ENCODE measurements at places on chromosomes 13 and 19.

DNA sequence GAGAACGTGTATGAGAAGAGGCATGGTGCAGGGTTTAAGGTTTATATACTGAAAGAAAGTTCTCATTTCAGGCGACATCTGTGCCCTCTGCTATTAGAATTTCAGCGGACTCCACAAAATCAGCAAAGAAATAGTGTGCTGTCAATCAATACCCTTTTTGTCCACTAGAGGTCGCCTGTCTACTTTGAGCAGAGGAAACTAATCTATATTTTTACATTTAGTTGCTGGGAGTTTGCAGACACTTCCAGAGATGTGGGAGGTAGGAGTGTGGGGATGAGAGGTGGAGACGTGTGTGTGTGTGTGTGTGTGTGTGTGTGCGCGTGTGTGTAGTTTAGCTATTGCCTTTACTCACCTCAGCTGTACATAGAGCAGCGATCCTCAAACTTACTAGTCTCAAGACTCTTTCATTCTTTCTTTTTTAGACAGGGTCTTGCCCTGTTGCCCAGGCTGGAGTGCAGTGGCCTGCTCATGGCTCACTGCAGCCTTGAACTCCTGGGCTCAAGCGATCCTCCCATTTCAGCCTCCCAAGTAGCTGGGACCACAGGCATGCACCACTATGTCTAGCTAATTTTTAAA is 9.7 kb downstream of the INAFM1 start:
- DNase-seq = no peak

DNA sequence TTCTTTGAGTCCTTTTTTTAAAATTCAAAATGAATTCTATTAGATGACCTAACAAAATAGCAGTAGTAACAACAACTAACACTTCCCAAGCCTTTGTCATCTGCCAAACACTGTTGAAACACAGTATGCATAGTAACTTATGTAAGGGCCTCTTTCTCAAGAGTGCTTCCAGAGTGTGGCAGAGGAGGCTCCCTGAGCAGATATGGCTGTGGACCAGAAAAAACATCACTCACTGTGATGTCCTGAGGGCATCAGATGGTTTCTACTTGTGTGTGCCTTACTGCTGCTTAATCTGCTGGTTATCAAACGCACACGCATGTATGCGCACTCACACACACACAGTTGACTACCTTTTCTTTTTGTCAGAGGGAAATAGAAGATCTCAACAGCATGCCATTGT is 110.8 kb downstream of the DLEU7 start:
- DNase-seq = no peak

DNA sequence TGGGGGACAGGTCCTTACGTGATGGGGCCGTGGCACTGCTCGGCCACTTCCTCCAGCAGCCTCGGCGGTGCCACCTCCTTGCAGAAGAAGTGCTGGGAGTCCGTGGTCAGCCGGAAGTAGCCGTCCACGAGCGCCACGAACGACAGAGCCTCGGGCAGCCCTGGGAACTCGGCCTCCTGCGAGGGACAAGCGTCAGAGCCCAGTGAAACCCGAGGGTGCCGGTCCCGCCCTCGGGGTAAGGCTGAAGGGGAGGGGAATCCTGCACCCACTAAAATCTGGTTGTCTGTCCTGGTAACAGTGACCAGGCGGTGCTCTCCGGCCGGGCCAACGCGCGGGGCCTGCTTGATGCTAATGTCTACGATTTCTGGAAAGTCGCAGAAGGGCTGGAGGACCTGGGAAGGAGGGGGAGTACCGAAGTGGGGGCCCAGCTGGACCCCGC is 6.4 kb downstream of the JAK3 start:
- DNase-seq = no peak

GRCh38 chr13:42028113-42028799 is 20.2 kb upstream of the DGKH start:
- no peak for DNase-seq

DNA sequence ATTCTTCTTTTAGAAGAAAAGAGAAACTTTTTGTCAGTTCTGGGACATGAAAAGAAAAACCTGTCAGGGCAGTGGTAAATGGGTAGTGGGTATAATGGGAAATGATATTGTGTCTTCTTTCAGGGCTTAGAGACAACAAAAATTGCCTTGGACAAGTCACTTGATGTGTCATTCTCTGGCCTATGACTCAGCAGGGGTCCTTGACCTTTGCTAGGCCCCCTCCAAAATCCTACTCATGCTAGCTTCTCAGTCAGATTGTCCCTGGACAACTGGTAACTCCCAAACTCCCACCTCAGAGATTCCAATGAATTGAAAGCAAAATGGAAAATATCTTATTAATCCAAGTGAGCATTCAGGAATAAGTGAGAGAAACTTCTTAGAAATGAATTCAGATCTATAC is 258.8 kb upstream of the SPRY2 start:
- DNase-seq = no peak

GRCh38 chr19:58569943-58570670 is 3.0 kb downstream of the MZF1 start:
- no peak for DNase-seq

DNA sequence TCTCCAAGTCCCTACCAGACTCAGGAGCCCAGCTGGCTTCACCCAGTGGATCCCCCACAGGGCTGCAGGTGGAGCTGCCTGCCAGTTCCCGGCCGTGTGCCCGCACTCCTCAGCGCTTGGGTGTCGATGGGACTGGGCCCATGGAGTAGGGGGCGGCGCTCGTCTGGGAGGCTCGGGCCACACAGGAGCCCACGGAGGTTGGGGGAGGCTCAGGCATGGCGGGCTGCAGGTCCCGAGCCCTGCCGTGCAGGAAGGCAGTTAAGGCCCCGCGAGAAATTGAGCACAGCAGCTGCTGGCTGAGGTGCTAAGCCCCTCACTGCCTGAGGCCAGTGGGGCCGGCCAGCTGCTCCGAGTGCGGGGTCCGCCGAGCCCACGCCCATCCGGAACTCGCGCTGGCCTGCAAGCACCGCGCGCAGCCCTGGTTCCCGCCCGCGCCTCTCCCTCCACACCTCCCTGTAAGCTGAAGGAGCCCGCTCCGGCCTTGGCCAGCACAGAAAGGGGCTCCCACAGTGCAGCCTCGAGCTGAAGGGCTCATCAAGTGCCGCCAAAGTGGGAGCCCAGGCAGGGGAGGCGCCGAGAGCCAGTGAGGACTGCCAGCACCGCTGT is 1771.1 kb downstream of the OLFM4 start:
- DNase-seq = no peak

All from non-pigmented ciliary epithelial cell (primary cell).